ENCODE measurements at places on chromosomes 2 and 18.

- DNase-seq = no peak
Observed at GRCh38 chr2:106233350-106233706, 39.2 kb upstream of the UXS1 start.

DNA sequence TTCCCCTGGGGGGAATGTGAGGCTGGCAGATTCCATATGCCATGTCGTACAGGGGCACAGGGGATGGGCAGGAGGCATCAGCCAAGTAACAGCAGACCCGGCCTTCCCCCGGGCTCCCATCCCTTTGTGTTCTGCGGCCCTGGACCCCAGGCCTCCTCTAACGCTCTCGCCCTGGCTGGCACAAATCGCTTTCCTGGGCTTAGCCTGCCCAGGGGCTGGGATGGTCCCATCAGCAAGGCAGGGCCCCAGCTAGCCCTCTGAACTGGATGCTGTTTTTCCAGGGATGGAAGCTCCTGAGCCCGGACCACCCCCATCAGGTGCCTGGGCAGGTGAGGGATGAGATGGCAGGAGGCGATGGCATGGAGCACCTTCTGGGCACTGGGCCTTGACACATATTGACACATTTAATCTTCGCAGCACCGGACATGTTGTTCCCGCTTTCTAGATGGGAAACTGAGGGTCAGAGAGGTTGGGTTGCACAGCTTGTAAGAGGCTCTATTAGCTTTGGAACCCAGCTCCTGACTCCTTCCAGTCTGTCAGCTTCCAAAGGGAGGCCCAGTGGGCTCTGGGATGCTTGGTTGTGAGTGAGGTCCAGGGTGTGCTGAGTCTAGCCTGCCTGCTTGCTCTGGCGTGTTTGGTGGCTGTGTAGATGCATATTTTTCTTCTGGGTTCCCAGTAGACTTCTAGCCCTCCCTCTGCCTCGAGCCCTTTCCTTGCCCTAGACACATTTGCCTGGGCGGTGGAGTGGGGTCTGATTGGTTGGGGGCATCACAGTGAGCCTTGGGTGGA, 40.3 kb downstream of the GLI2 start:
- DNase-seq = no peak

- DNase-seq = no peak
Observed at GRCh38 chr2:238595750-238596570, 169.2 kb downstream of the ASB1 start.

DNA sequence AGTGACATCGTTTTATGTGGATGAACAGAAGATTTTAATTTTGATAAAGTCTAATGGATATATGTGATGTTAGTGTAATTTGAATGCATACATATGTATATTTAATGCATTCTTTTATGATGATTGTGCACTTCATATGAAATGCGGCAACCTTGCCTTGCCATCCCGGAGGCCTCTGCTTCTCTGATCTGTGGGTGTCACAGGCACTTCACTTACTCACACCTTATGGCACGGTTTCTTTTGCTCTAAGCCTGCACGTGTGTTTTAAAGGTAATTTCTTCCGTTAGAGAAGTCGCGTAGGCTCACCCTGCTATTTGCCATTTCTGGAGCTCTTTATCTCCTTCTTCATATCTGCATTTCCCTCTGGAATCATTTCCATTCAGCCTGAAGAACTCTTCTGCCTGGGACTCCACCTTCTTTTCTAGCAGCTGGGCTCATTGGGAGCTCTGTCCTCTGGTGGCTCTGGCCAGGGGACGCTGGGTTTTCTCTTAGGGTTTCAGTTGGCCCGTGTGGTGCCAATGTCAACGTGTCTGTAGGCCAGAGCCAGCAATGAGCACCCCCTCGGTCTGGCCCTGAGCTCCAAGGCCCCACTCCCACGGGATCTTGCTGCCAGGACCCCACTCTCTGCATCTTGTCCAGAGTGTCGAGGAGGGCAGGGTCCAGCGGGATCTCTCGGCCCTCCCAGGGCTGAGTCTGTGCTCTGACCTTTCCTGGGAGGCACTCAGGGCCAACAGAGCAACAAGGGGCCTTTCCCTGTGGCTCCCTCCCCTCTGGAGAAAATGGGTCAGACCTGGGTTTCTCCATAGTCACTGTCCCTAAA, 97.3 kb downstream of the RTP5 start:
- no peak for DNase-seq

- DNase-seq = no peak
Observed at GRCh38 chr2:219158025-219158424, 2.6 kb downstream of the NHEJ1 start.

- DNase-seq = no peak
Observed at GRCh38 chr2:218310853-218311540, 18.7 kb upstream of the TMBIM1 start.

GRCh38 chr2:21392649-21393048, 268.9 kb downstream of the TDRD15 start:
- no peak for DNase-seq

- DNase-seq = no peak
Observed at GRCh38 chr2:71454221-71455010, 1.1 kb downstream of the DYSF start.

- DNase-seq = no peak
Observed at GRCh38 chr2:134522496-134523455, 196.0 kb downstream of the TMEM163 start.

DNA sequence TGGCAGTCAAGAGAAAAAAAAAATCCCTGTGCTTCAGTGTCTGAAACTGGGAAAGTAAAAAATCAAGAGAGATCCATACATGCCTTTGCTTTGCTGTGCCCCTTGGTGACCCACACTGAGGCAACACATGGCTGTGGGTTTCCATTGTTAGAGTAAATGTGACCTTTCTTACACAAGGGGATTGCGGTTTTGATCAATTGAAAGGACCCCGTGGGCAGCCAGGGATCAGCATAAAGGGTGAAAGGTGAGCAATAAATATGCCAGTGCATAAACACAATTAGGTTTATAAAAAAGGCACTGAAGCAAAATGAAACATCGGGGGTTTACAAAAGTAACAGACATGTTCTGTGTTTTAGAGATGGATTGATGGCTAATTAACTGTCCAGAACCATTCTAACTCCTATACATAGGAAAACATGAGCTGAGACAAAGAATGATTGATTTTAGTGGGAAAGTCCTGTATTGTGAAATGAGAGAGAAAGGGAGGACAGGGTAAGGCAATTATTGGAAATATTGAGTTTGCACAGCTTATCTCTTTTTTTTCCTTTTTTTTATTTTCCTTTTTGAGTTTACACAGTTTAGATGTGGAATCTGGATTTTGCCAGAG, 40.7 kb upstream of the BBS5 start:
- no peak for DNase-seq

DNA sequence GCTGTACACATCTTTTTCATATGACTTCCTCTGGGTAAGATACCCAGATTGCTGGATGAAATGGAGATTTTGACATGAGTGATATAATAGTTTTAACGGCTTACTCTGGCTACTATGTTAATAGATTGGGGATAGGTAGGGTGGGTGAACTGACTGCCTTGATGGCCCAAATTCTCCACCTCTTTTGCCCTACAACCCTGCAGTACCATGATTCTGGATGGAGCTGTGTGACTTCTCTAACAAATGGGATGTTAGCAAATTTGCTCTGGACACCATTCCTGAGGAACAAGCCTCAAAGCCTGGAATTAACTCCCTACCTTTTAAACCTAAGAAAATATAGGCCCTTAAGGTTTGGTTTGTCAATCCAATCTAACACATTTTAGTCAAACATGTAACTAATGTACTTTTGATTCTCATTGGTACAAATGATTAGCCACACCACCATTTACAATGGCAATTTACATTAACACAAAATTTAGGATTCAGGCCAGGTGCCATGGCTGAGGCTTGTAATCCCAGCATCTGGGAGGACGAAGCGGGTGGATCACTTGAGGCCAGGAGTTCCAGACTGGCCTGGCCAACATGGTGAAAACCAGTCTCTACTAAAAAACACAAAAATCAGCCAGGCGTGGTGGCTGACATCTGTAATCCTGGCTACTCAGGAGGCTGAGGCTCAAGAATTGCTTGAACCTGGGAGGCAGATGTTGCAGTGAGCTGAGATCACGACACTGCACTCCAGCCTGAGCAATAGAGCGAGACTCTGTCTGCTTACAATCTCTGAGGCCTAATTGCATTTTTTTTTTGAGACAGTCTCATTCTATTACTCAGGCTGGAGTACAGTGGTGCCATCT, 12.8 kb downstream of the CLK1 start:
- DNase-seq = no peak

- peak; percentile 48 for DNase-seq
Observed at GRCh38 chr2:103161456-103162289, 399.8 kb downstream of the TMEM182 start.

DNA sequence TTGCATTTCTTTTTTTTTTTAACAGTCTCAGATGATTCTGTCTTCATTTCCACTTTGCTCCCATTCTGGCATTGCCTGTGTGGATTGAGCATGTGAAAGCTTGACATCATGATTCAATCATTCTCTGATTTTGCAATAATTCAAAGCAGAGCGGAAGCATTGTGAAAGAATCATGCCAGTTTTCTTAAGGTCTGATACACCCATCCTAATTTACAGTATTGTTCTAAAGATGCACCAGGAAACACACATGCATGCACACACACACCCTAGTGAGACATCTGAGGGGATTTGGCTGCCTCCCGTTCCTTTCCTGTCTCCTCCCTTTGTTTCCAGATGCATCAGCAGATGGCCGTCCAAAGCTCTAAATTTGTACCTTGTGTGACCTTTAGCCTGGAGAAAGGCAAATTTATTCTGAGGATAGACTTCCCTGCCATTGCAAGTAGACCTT, 97.3 kb downstream of the FMNL2 start:
- peak; percentile 89 for DNase-seq

DNA sequence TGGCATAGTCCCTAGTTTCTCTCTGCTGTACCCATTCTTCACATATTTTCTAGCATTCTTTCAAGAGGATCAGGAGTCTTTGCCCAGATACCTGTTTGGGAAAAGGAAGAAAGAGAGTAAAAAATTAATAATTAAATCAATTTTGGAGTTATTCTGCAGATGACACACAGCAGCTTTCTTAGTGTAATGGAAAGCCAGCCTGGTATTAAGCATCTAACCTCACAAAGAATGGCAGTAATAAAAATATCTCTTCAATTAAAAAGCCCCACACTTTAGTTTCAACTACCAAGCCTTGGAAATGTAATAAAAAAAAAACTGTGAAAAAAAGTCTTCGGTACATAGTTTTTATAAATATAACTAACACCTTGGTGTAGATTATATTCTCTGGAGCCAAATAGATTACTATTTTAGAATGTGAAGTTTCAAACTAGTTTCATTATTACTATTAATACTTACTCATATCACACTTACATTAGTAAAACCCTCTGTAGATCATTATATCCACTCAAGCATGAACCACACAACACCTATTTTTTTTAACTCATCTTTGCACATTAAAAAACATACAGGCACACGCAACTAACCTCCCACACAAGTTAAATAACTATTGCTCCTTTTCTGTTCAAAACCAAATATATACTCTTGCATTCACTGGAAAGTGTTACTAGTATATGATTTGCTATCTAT, 90.9 kb downstream of the GPD2 start:
- no peak for DNase-seq

DNA sequence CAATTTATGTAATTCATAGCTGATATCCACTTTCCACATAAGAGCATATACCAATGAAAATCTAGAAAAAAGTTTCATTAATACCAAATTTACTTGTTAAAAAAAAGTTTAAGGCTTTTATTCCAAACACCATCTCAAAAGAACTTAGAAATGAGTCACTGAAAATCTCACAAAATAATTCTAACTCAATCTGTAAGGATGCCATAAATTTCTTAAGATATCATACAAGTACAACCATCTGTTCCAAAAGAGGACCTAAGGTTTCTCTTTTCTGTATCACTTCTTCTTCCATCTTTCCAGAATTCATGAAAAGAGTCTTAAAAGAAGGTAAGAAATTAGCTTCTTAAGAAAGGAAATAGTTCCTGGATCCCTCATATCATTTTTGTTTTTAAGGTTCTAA, 60.4 kb downstream of the TRIP12 start:
- DNase-seq = peak; percentile 30
